ENCODE measurements at places on chromosomes 5 and 9.

GRCh38 chr9:101028346-101029314 lies at the start of gene PLPPR1:
TSS of gene PLPPR1 (plus strand) at chr9:101028727.
- no peak for DNase-seq

GRCh38 chr9:99818500-99818899 lies 3.2 kb upstream of the NR4A3 start:
- no peak for DNase-seq

GRCh38 chr9:101317735-101318134 lies 67.1 kb downstream of the BAAT start:
- DNase-seq, result no peak

- no peak for DNase-seq
Measured at GRCh38 chr9:104835161-104835560, 71.2 kb downstream of the NIPSNAP3B start.

- DNase-seq, result no peak
Measured at GRCh38 chr5:82849885-82850284, 227.3 kb downstream of the TMEM167A start.

All from activated CD8-positive, alpha-beta memory T cell treated with anti-CD3 and anti-CD28 coated beads for 1 hour (primary cell).